Caco-2 (cell line): ENCODE measurements at places on chromosomes 16 and 17. TPM values are rescaled to one million over a fixed set of nuclear protein-coding genes. Genes with fewer than 3 reads are reported as not detected.

- no peak overlapping the region for H3K27ac ChIP-seq
- DNase-seq = no peak
- H3K36me3 ChIP-seq = peaks cover 6% of the 10 kb centered on the region
- no peak overlapping the region for H3K4me3 ChIP-seq
These were observed 41.9 kb upstream of the POLR3E start for GRCh38 chr16:22255335-22255734.

DNA sequence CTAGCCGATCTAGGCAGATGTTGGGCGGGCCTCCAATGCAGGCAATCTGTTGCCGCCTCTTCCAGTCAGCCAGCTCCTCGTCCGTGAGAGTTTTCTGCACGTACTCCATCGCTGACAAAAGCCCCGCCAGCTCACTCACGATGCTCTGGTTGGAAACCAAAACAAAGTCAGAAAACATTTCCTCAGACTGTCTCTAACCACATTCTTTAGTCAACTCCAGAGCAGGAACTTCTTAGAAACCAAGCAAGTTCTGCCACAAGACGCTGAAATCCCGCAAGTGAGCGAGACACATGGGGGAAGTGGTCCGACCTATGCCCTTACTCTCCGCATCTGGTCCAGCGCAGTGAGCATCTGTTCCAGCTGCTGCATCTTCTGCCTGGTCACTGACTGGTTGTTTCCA is 49.1 kb downstream of the STAT5A start:
- H3K36me3 ChIP-seq = no peaks in the 10 kb centered on the region; the same call in 1 of the 2 replicates
- no peak overlapping the region for H3K27ac ChIP-seq
- no peak for DNase-seq
- H3K4me1 ChIP-seq = no peaks in the 10 kb centered on the region

- H3K4me1 ChIP-seq = no peaks in the 10 kb centered on the region
- H3K27me3 ChIP-seq = no peaks in the 10 kb centered on the region
- DNase-seq = no peak
- peaks cover 5% of the 10 kb centered on the region for H3K36me3 ChIP-seq
- no peak overlapping the region for H3K4me3 ChIP-seq
These were observed 20.1 kb downstream of the AP1G1 start for GRCh38 chr16:71788578-71788977.

DNA sequence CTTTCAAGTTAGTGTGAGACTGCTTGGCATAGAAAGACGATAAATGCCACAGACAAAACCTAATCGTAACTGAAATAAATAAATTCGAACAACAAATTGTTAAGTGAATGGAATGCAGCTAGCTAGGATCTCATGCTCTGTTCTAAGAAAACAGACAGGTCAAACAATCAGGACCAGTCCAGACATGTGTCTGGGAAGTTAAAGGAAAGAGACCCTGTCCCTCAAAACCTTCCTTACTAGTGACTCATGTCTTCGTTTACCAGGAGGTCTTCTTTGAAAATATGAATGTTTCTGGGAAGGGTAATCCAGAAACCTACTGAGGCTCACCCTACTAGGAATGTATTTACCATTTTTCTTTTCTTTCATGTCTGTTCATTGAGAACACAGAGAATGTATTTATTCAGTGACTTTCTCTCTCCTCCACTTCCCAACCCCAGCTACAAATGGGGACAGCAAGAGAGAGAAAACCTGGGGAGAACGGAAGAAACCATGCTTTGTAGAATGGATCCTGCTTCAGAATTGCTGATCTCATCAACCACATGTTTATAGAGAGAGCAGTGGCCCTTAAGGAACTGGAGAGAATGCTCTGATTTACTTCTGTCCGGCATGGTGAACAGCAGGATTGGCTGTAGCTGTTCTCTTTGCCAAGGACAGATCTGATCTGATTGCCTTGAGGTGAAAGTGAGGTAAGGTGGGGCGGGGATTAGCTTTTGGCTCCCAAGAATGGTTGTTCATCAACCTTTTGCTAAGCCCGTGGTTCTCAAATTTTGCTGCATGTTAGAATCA is 39.4 kb upstream of the DHX8 start:
- no peaks in the 10 kb centered on the region for H3K27me3 ChIP-seq
- peak overlapping the region; percentile 32 for H3K27ac ChIP-seq
- H3K36me3 ChIP-seq = no peaks in the 10 kb centered on the region

- no peaks in the 10 kb centered on the region; the same call in 1 of the 2 replicates for H3K36me3 ChIP-seq
- H3K4me3 ChIP-seq = no peak overlapping the region
- no peak overlapping the region for H3K27ac ChIP-seq
- DNase-seq = no peak
- H3K27me3 ChIP-seq = no peaks in the 10 kb centered on the region
- no peaks in the 10 kb centered on the region for H3K4me1 ChIP-seq
These were observed 138.5 kb downstream of the SSH2 start for GRCh38 chr17:29791336-29792080.

- no peak for DNase-seq
- H3K4me1 ChIP-seq = no peaks in the 10 kb centered on the region
- H3K27ac ChIP-seq = no peak overlapping the region
- H3K4me3 ChIP-seq = no peak overlapping the region
These were observed 28.2 kb downstream of the ORC6 start for GRCh38 chr16:46717692-46718091.

- no peak for DNase-seq
- no peaks in the 10 kb centered on the region; the same call in 1 of the 2 replicates for H3K36me3 ChIP-seq
- H3K4me3 ChIP-seq = no peak overlapping the region
These were observed 149.3 kb downstream of the CLEC16A start for GRCh38 chr16:11093572-11094074.

The HOXB5 gene
- total RNA-seq = not detected in 2 replicates

The NPIPB2 gene
- 6.8 and 13.0 TPM in 2 replicates for total RNA-seq

The PTX4 gene
- total RNA-seq = not detected in 2 replicates

The CD300LF gene
- total RNA-seq = 2.2 and 2.4 TPM in 2 replicates

The CD300E gene
- not detected in 2 replicates for total RNA-seq

The MOSMO gene
- 10.2 and 10.9 TPM in 2 replicates for total RNA-seq
